ENCODE measurements at places on chromosomes 13 and 19.

GRCh38 chr19:43784241-43784980 lies 3.6 kb upstream of the KCNN4 start:
- peak; percentile 94 for DNase-seq

GRCh38 chr13:35874704-35875103 lies 256.5 kb downstream of the DCLK1 start:
- DNase-seq: no peak

DNA sequence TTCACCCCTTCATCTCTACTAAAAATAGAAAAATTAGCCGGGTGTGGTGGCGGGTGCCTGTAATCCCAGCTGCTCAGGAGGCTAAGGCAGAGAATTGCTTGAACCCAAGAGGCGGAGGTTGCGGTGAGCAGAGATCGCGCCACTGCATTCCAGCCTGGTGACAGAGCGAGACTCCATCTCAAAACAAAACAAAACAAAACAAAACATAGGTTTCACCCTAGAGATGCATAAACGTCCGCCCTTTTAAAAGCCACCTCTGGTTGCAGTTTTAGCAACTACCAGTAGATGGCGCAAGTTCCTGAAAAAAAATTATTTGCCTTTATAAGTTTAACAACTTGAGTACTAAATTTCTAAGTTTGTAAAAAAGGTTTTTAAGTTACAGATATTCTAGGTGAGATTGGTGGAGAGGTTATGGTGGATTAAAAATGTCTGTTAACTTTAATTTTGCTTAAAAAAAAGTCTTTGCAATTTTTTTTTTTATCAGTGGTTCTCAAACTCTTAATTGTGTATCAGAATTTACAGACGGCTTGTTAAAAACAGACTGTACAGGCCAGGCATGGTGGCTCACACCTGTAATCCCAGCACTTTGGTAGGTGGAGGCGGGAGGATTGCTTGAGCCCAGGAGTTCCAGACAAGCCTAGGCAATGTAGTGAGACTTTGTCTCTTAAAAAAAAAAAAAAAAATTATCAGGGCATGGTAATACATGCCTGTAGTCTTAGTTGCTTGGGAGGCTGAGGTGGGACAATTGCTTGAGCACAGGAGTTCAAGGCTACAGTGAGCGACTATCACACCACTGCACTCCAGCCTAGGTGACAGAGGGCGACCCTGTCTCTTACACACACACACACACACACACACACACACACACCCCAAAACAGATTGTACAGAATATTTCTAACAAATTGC lies 42.1 kb downstream of the NAA16 start:
- peak; percentile 5 for DNase-seq

DNA sequence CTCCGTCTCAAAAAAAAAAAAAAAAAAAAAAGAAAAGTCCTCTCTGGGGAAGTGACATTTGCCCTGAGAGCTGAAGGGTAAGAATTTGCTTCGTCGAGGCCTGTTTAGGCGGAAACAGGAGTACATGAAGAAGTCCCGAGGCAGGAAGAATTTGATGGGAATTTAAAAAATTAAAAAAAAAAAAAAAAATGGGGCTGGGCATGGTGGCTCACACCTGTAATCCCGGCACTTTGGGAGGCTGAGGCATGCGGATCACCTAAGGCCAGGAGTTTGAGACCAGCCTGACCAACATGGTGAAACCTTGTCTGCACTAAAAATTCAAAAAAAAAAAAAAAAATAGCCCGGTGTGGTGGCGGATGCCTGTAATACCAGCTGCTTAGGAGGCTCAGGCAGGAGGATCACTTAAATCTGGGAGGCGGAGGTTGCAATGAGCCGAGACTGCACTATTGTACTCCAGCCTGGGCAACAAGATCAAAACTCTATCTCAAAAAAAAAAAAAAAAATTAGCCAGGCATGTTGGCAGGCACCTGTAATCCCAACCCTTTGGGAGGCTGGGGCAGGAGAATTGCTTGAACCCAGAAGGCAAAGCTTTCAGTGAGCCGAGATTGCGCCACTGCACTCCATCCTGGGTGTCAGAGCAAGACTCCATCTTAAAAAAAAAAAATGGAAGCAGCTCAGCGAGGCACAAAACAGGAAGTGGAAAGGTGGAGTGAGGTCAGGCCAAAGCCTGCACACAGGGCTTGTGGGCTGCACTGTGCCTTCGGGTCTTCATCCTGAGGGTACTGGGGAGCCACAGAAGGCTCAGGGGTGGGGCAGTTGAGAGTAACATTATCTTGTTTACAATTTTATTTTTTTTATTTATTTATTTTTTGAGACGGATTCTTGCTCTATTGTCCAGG lies 4.9 kb downstream of the BAX start:
- no peak for DNase-seq

GRCh38 chr13:39450176-39450575 lies 152.8 kb downstream of the LHFPL6 start:
- no peak for DNase-seq

DNA sequence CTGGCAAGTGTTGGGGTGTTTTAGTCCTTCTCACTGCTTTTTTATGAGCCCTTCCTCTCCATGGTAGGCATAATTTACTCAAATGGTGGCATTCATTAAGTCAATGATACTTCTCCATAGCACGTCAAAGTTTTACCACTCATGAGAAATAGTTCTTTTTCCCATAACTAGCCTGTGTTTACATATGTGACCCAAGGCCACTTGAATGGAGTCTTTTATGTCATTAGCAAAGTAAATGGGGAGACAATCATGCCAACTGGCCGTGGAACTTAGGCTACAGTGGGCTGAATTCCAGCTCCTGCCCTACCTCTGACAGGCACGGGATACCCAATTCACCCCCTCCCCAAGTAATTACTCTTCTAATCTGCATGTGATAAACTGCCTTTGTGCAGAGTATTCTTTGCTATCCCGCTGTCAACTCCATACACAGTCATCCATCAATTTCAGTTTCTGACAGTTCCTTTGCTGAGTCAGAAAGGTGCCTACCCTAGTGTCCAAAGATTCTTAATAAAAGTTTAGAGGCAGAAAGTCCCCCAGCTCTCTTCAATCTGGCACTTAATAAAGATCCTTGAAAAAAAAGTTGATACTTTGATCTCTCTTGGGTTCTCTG lies 16.9 kb downstream of the PROSER1 start:
- DNase-seq: no peak

DNA sequence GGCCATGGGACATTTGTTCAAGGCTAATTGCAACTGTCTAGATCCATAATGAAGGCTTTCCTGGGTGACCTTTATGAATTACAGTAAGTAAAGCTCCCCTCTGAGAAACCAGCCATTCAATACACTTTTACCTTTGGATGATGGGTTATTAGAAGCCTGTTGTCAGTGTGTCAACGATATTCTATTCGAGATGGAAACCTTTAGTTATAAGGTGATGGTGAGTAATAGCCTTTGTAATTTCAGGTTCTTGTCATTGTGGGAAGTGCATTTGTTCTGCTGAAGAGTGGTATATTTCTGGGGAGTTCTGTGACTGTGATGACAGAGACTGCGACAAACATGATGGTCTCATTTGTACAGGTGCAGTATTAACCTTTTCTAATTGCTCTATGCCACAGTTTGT lies 261.7 kb downstream of the ITGBL1 start:
- no peak for DNase-seq

GRCh38 chr19:40378509-40378908 lies 11.5 kb downstream of the HIPK4 start:
- DNase-seq: no peak

DNA sequence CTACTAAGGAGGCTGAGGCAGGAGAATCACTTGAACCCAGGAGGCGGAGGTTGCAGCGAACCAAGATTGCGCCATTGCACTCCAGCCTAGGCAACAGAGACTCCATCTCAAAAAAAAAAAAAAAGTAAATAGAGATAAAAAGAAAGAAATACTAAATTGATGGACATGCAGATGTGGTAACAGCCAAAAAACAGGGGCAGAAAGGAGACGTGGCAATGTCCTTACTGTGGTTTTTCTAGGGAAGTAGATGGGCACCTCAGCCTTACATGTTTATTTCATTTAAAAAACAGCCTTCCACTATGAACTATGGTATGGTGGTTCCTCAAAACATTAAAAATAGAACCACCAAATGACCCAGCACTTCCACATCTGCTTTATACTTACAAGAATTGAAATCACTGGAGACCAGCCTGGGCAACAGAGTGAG lies 6.5 kb upstream of the EIF3G start:
- DNase-seq: no peak
